Motor neuron (in vitro differentiated cells): ENCODE measurements at places on chromosomes 3 and 15.

- peak; percentile 50 for ATAC-seq
Measured at GRCh38 chr3:114758831-114759699, 388.0 kb downstream of the ZBTB20 start.

DNA sequence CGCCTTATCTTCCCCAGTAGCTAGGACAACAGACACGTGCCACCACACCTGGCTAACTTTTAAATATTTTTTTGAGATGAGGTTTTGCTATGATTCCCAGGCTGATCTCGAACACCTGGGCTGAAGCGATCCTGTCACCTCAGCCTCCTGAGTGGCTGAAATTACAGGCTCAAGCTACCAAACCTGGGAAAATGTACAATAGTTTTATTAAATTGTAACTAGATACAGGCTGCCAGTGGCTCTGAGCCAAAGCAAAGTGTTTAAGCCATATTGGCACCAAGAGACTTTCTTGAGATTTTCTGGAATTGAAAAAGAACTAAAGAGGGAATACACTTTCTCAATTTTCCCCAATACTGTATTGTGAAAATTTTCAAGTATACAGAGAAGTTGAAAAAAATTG is 204.3 kb downstream of the SUCLG2 start:
- ATAC-seq = no peak

DNA sequence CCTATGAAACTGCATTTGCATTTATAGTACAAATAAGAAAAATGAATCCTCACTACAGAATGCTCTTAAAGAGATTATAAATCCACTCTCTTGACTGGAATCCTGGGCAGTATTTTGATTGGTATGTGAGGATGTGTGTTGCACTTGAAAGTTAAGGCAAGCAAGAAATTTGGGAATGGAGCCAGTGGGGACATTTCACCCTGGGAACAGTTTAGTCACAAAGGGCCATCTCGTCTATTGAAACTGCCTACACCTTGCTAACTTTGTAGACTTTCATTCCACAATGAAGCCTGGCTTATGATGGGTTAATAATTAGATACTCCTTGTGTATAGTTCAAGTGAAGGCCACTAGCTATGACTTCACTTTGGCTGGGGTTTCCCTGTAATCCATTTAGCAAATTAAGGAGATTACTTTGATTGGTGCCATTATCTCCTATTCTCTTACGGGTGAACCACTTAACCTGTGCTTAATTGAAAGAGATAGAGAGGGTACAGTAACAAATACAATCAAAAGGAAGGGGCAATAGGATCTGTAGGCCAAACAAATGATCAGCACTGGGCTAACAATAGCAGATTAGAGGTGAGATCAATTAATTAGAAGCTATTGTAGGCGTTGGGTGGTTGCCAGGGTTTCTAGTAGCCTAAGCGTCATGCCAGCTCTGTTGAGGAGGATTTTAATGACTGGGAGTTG is 146.9 kb upstream of the RARB start:
- ATAC-seq = no peak

DNA sequence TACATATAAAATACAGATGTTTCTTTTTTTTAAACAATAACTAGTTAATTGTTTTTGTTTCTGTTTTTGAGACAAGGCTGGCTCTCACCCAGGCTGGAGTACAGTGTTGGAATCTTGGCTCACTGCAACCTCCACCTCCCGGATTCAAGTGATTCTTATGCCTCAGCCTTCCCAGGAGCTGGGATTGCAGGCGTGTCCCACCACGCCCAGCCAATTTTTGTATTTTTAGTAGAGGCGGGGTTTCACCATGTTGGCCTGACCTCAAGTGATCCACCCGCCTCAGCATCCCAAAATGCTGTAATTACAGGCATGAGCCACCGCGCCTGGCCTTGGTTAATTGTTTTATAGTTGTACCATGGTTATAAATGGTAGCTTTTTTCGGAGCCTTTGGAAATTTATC is 72.3 kb downstream of the PIAS1 start:
- ATAC-seq = no peak
